ENCODE measurements at places on chromosomes 4 and X.

GRCh38 chrX:9127986-9128385 lies 94.1 kb upstream of the FAM9B start:
- no peak for DNase-seq

- DNase-seq: no peak
Measured at GRCh38 chrX:103347682-103348397, 8.5 kb upstream of the TCEAL9 start.

DNA sequence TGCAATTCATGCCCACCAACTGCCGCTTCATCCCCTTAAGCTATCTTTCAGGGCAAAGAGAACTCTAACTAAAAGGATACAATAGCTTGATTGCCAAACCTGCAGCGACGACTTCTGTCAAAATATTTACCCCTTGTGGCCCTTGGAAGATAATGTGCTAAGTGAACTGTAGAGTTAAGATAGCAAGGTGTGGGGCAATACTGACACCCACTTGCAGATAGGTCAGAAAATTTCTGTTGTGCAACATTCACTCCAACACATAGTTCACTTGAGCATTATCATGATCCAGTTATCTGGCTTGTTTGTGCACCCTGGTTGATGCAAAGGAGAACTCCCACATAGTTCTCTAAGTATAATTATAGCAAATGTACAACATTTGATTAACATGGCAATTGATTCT lies 55.6 kb downstream of the RHOXF2B start:
- DNase-seq: no peak

GRCh38 chrX:96987228-96987627 lies 103.5 kb downstream of the RPA4 start:
- DNase-seq: no peak

DNA sequence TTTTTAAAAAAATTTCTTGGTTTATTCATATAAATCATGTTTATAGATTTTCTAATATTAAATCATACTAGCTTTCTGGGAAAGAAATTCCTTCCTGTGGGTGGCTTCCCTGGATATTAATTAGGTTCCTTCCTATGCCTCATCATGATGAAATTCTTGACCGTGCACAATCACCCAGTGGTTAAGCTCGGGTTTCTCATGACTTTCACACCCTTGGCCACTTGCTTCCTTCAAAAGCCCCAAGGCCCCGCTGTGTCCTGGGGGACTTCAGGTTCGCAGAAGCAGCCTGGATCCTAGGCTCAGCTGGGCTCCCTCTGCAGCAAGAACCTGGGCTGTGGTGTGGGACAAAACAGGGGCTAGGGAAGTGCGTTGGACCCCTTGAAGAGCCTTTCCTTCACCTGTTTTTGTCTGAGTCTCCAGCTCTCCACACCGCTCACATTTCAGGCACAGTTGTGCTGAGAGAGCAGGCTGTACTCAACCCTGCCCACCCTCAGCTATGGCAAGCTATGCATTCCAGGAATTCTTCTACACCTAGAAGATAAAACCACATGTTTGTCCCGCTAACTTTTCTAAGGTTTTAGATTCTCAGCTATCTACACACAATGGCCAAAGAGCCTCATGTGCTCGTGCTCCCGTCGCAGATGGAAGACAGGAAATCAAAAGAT lies 48.9 kb upstream of the TMSB15B start:
- DNase-seq: no peak

DNA sequence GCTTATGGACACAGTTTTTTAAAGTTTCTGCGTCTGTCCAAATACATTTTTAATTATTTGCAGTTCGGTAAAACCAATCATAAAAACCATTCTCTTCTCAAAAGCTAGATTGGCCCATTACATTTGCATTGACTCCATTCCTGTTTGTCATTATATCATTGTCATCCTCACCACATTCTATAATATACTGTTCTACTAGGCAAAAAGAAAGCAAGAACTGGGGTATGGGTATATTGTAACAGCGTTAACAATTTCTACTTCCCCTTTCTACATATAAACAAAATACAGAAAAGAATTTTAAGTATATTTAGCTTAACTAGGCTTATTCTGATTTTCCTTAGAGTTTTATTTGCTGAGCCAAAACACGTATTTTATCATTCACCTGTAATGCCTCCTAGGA lies 91.8 kb downstream of the RAP1GDS1 start:
- DNase-seq: no peak

DNA sequence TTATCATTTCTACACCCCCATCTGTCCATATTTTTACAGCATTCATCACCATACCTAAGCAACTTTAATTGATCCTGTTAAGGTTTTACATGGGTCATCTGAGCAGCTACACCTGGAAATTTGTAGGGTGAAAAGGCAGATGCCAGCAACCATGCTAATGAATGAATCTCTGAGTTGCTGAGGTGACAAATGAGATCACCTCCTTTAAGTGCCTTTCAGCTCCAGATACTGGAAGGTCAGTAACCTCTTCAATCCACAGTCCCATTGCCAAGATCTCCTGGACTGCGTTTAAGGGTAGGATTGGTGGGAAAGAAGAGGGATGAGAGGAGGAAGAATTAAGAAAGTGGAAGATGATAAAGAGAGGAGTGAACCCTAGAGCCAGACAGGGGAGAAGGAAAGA lies 8.5 kb upstream of the BMP3 start:
- DNase-seq: no peak

DNA sequence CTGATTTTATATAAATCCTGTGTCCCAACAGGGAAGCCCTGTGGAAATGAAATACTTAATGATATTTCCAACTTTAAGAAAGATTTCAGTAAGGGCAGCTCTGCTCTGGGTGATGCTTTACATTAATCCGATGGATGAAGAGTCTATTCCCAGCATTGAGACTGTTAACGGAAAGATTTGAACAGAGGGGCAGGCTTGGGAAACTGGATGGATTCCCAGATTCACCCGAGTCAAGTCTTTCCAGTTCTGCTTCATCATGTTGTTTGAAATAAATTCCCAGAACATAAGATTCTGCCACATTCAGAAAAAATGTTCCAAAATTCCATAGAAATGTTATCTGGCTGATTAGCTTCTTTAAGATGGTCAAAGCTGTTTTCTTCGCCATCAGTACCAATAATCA lies 246.0 kb downstream of the FBXW7 start:
- no peak for DNase-seq

- DNase-seq: no peak
Measured at GRCh38 chr4:24933684-24934275, 20.9 kb upstream of the CCDC149 start.

GRCh38 chr4:177948853-177949252 lies 506.6 kb upstream of the AGA start:
- DNase-seq: no peak

- DNase-seq: no peak
Measured at GRCh38 chr4:68416591-68416990, 30.7 kb upstream of the TMPRSS11E start.

DNA sequence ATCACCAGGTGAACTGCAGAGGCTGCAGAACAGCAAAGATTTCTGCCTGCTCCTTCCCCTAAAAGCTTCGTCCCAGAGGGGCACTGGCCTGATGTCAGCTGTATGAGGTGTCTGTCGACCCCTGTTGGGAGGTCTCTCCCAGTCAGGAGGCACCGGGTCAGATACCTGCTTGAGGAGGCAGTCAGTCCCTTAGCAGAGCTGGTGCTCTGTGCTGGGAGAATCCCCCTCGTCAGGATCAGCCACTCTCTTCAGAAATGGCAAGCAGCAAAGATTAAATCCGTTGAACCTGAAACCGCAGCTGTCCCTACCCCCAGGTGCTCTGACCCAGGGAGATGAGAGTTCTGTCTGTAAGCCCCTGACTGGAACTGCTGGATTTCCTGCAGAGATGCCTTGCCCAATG lies 1166.3 kb upstream of the ADGRL3 start:
- DNase-seq: no peak

DNA sequence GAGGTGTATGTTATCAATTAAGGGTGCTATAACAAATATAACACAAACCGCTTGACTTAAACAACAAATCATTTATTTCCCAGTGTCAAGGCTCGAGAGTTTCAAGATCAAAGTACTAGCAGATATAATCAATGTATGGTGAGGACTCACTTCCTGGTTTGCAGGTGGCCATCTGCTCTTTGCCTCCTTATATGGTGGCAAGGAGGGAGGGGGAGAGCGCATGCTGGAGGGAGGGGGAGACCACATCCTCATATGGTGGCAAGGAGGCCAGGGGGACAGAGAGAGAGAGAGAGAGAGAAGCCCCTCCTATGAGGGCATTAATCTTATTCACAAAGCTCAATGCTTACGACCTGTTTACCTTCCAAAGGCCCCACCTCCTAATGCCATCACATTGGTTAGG lies 372.3 kb upstream of the SPOCK3 start:
- no peak for DNase-seq

GRCh38 chr4:72286185-72286584 lies 254.4 kb downstream of the NPFFR2 start:
- no peak for DNase-seq

DNA sequence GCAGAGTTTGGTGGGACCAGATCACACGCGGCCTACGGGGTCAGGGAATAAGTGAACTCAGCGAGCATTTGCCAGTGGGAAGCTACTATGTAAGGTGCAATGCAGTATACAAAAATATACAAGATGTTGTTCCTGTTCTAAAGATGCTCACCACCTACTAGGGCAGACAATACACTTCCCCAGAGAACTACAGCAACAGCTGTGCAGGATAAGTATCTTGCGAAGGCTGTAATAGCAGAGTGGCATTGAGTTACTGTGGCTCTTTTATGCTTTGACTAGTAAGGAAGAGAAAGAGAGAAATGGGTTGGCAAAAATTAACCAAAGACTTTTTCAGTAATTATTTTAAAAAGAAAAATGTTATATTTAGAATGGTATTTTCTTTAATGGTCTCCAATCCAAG lies 61.2 kb downstream of the CDS1 start:
- no peak for DNase-seq

DNA sequence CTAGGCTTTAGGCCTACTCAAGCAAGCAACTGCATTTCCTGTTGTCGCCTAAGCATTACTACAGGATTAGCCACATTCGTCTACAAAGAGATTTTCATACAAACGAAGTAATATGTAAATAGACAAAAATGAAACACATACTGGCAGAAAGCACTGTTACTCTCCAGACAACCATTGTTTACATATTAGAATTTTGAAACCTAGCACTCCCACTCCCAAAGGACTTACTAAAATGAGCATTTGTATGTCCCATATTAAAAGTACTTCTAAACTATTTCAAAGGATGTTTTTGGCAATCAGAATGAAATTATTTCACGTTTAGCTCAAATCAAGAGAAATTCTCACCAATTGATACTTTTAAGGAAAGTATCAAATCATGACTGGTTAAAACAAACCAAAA lies 570.8 kb downstream of the PRR32 start:
- no peak for DNase-seq

- no peak for DNase-seq
Measured at GRCh38 chr4:107825072-107825824, 516 bp downstream of the SGMS2 start.

GRCh38 chr4:156169011-156169410 lies 215.3 kb upstream of the CTSO start:
- no peak for DNase-seq

- DNase-seq: peak; percentile 19
Measured at GRCh38 chrX:45322382-45322781, 121.7 kb upstream of the DIPK2B start.

- DNase-seq: no peak
Measured at GRCh38 chrX:102976286-102976685, 39.2 kb downstream of the RAB40AL start.

DNA sequence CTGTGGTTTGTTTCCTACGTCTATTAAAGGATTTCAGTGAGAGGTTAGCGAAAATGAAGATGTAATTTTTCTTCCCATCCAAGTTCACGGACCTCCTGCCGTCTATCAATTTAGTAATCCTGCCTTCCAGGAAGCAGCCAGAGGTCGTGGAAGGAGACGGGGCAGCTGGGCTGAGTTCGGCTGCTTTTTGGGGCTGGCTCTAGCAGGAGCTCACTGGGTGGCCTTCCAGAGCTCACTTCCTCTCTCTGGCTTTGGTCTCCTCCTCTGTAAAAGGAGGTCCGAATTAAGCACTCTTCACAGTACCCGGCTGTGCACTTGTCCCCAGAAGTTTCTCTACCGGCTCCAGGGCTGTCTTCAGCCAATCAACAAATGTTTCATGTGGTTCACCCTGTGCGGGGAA lies 295.4 kb downstream of the BCOR start:
- no peak for DNase-seq

- DNase-seq: no peak
Measured at GRCh38 chrX:20231598-20231997, 35.1 kb downstream of the RPS6KA3 start.

DNA sequence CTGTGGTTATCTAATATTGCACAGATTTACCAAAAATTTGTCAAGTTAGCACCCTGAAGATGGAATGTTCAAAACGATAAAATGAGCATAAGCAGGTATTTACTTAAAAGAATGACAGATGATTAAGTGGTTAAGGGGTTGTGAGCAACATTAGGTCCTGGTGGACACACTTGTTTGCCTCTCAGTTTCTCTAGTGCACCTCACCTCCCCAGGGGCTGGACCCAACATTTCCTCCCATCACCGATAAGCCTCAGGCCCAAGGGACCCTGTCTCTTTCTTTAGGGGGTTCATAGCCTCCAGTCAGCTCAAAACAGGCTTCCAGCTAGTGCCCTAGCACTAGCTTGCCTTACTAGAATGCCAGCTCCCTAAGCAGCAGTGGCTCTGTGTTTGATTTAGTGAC lies 88.0 kb downstream of the ATP11C start:
- DNase-seq: no peak

- DNase-seq: no peak
Measured at GRCh38 chr4:173521467-173522159, 8.4 kb downstream of the HAND2 start.

DNA sequence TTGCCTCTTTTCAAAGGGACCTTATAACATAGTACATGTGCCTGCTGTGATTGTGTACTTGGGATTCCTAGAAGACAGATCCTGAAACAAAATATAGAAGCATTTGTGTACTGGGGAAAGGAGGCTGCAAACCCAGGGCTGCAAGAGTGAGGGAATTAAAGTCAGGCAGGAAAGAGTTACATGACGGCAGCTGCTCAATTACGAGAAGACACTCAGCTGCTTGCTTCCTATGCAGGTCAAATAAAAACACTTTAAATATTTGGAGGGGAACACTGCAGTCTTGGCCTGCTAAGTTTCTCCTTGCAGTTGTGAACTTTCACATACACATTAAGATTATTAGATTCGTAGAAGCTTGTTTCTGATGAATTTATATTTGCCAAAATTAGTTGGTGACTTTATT lies 191.9 kb upstream of the CXCL13 start:
- no peak for DNase-seq

DNA sequence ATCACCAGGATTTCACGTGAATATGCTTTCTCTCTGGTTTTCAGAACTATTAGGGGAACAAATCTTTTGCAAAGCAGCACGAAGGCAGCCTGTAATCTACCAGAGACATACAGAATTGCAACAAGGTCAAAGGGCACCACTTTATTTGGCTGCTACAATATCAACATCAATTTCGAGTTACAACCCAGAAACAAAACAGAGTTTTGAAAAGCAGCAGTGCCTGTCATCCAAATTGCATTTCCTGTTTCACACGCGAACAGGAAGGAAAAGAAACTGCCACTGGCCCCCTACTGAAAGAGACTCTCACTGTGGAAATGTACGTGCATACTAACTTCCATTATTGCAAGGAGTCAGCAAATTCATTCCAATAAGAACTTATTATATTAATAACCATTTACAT lies 17.1 kb upstream of the C1QTNF7 start:
- no peak for DNase-seq

GRCh38 chr4:95833711-95834194 lies 6.1 kb upstream of the PDHA2 start:
- DNase-seq: no peak

- no peak for DNase-seq
Measured at GRCh38 chr4:2402048-2402842, 16.2 kb downstream of the ZFYVE28 start.
